COLO829 (cell line): ENCODE measurements at places on chromosomes 1 and 21.

GRCh38 chr1:5768014-5768413 is 224.2 kb downstream of the NPHP4 start:
- DNase-seq: no peak

DNA sequence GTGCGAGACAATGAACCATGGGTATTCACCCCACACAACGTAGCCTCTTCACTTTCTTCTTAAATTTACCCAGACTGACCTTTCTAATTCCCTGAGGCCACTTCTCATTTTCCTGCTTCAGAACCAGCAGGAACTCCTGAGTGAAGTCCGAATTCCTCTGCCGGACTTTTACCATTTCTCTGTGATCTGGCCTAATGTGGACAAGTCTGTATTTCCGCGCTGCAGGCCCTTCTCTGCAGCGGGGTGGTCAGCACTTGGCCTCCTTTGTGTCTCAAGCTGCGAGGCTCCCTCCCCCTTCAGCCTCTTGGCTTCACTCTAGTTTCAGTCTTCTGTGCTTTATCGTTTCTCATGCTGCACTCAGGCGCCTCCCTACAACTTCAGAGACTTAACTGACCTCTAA is 9.4 kb upstream of the CTBS start:
- no peak for DNase-seq

DNA sequence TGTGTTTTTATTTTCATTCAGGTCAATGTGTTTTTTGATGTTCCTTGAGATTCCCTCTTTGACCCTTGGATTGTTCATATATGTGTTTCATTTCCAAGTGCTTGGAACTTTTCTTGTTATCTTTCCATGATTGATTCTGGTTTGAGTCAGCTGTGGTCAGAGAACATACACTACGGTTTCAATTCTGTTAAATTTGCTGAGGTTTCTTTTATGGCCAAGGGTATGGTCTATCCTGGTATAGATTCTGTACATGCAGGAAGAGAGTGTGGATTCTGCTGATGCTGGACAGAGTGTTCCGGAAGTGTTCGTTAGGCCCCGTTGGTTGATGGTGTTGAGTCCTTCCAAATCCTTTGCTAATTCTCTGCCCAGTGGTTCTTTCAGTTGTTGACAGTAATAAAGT is 98.5 kb upstream of the COL6A1 start:
- no peak for DNase-seq

DNA sequence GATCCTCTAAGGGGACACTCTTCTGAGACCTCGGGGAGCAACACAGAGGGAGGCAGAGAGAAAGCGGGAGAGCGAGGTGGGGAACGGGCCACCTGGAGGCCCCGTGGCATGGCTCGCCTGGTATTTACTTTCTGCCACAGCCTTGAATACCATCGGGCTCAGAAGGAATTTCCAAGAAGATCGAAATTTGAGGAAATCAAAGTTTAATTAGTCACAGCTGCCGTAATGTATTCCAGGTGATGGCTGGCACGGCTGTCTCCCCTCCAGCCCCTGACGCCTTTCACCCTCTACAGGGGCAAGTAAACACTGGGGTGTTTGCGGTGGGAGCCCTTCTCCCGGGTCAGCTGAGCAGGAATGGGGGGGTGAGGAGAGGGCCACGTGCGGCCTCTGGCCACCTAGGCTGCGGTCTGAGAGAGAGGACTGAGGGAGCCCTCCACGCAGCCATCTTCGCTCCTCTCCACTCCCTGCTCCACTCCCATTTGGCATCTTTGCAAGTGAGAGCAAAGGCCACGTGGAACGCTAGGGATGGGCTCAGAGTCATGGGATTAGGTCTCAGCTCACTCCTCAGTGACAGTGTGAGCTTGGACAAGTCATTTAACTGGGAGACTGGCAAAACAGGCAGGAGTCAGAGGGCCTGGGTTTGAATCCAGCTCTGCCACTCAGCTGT is 125.2 kb downstream of the SYF2 start:
- DNase-seq: no peak

GRCh38 chr1:114390361-114390760 is 120.6 kb downstream of the TRIM33 start:
- no peak for DNase-seq

DNA sequence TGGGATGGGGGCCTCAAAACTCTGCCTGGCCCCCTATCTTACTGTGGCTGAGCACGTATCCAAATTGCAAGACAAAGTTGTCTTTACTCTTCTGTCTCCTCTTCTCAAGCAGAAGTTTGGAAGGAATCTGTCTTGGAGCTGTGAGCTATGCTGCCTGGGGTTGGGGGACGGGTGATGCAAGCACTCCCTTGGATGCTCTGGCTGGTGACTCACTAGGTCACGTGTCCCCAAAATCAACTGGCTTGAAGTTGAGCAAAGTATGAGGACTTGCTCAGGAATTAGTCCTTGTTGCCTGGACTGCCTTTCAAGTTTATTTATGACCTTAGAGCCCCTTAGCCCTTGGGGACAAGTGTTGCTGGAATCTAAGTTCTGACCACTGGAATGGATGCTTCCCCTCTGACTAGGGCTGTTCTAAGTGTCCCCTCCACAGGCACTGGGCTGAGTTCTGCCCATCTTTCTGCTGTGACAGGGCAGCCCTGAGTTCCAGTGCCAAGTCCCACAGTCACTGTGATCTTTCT is 269.5 kb downstream of the HHAT start:
- no peak for DNase-seq

DNA sequence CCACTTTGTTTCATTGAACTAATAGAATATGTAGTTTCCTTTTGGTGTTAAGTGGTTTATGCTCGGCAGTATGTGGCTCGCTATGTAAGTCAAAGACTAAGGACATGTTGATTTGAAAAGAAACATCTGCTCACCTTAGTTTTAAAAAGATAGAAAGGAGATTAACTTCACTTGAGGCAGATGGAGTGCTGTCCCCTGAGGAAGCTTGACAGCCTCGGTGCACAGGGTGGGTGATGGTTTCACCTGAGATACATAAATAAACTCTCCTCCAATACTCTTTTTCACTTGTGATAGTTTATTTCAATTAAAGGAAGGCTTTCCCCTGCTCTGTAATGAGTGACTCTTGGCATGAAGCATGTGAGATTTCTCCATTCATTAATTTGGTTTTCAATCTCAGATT is 70.8 kb upstream of the FMN2 start:
- DNase-seq: no peak

GRCh38 chr1:119001181-119002027 is 13.3 kb upstream of the TBX15 start:
- DNase-seq: no peak

DNA sequence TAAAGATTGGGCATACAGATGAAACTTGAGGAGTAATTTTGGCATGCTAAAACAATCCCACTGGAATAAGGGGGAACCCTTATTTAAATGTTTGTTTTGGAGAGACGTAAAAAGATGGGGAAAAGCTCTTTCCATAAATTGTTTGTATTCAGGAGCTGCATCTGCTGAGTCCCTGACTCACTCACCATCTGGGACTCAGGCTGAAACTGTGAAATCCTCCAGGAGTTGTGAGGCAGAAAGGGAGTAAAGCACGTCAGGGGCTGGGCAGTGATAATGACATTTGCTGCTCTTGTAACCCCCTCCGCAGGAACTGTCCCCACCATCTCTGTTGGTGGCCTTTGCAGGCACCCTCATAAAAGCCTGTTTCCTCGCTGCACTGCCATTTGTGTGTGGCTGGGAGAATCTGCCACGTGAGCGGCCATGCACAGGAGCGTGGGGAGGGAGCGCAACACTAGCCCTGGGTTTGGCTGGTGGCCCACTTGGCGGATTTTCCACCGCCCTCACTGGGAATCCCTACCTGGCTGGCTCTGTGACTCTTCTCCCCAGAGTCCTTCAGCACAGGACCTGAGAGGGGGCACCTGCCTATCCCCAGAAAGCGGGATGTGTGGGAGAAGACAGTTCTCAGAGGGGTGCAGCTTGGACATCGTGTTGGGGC is 45.3 kb downstream of the ZSCAN20 start:
- no peak for DNase-seq

- DNase-seq: no peak
Measured at GRCh38 chr21:33458861-33459260, 20.9 kb downstream of the TMEM50B start.

DNA sequence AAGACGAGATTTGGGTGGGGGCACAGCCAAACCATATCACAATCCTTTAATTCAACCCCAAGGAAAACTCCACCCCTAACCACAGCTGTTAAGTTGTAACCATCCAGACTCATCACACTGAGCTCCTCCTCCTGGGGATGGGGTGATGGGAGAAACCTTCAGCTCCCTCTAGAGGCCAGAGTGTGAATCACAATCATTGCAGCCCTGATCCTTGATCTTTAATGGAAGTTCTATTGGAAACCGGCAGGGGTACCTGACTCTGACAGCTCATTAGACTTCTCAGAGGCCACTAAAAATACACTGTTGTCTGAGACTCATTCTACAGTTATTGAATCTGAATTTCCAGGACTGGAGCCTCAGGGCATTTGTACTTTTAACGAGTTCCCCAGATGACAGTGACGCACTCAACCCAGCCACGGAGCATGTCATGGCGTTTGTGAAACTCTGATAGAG is 127.2 kb downstream of the IGSF21 start:
- peak; percentile 74 for DNase-seq

GRCh38 chr1:153567621-153568366 is 2.1 kb upstream of the S100A2 start:
- peak; percentile 89 for DNase-seq

GRCh38 chr1:20124456-20125057 is 5.2 kb upstream of the PLA2G2D start:
- DNase-seq: peak; percentile 93

DNA sequence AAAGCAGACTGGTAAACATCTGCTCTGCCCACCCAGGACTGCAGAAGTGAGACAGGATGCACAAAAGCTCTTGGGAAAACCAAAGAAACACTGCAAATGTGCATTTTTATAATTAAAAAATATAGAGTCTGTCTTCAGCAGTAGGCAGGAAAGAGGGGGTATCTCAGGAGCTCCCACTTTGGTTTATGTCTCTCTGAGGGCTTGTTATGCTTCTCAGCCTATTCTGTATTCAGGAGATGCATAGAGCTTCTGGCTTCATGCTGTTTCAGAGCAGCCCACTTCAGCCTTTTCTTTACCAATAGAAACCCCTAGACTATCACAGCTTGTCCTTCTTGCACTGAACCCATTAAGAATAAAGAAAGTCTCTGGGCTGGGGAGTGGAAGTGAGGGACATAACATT is 148.0 kb downstream of the ROR1 start:
- no peak for DNase-seq

DNA sequence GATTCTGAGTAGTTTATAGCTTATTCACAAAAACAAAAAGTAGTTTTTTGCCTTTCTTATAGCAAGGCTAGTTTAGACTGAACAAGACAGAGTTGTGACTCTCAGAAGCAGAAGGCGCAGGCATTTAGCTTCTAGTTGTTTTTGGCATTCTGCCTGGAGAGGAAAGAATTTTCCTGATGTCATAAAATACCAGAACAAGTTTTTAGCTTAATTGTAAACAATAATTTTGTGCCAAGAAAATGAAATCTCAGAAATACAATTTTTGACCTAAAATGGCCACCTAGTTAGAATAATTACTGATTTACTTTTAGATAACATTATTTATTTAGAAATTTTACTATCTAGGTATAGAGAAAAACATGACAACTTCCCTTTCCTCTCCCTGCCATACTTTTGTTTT is 1.0 kb downstream of the DNAJB4 start:
- peak; percentile 27 for DNase-seq

DNA sequence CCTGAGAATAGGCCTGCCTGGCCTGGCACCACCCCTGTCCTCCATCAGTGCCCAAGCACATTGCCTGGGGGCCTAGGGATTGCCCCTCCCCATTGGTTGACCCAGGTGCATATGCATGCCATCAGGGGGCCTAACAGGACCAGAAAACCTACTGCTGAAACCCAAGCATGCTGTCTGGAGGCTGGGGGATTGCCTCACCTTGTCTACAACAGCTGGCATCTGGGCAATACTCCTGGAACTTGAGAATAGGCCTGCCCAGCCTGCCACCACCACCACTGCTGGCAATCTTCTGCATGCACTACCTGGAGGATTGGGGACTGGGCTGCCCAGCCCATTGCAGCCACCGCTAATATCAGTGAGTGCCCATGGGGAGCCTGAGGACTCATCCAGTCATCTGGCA is 56.1 kb upstream of the BCL10 start:
- DNase-seq: no peak

- no peak for DNase-seq
Measured at GRCh38 chr1:205301842-205302588, 19.5 kb downstream of the NUAK2 start.

GRCh38 chr1:207308451-207309190 is 12.9 kb upstream of the CD55 start:
- no peak for DNase-seq

GRCh38 chr1:28642056-28642846 is 616 bp downstream of the TAF12 start:
- DNase-seq: peak; percentile 13

DNA sequence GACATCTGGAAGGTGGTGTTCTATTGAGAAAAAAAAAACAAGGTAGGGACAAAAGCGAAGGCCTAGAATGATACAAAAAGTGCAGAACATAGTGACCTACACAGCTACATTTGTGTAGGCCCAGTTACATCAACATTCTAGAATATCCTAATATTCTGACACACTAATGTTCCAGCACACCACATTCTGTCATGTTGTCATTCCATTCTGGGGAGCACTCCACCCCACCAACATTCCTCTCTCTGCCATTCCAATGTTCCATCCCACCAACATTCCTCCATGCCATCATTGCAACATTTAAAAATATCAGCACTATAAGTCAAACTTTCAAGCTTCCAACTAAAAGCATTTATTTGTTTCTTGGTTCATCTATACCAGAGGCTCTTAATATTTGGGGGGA is 28.5 kb downstream of the COA7 start:
- DNase-seq: no peak

- no peak for DNase-seq
Measured at GRCh38 chr1:9453779-9454418, 85.4 kb upstream of the SLC25A33 start.

GRCh38 chr1:115089420-115090185 is at the start of gene TSPAN2:
TSS of gene TSPAN2 (minus strand) at chr1:115089503. CDS start at chr1:115089432, 71 bp downstream.
- no peak for DNase-seq

GRCh38 chr1:213676736-213677135 is 311.0 kb upstream of the PROX1 start:
- no peak for DNase-seq

DNA sequence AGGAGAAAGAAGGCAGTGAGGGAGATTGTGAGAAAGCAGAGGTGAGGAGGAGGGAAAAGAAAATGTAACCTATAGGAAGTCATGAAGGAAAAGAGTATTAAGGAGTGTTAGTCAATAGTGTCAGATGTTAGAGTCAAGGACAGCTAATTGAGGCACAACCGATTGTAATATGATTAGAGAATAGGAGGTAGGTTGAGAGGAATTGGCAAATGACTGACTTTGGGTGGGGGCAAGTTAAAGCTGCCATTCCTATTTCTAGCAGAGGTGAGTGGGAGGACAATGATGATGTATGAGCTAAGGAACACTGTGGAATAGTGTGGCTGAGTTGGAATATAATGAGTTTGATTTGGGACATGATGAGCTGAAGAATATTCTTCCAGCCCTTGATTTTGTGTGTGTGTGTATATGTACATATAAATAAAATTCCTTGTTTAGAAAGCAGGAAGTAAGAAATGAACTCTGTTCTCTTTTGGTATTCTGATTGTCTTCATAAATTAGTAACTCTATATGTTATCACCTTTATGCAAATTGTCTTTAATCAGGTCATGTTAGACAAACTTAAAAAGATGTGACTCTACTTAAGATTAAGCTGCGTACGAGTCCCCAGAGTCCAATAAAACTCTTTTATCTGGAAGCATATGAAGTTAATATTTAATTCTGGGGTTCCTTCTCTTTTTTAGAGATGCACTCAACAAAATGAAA is 98.4 kb downstream of the FNBP1L start:
- DNase-seq: no peak

- no peak for DNase-seq
Measured at GRCh38 chr1:164624400-164624799, 65.4 kb downstream of the PBX1 start.
